ENCODE measurements at places on chromosomes 4 and X.

DNA sequence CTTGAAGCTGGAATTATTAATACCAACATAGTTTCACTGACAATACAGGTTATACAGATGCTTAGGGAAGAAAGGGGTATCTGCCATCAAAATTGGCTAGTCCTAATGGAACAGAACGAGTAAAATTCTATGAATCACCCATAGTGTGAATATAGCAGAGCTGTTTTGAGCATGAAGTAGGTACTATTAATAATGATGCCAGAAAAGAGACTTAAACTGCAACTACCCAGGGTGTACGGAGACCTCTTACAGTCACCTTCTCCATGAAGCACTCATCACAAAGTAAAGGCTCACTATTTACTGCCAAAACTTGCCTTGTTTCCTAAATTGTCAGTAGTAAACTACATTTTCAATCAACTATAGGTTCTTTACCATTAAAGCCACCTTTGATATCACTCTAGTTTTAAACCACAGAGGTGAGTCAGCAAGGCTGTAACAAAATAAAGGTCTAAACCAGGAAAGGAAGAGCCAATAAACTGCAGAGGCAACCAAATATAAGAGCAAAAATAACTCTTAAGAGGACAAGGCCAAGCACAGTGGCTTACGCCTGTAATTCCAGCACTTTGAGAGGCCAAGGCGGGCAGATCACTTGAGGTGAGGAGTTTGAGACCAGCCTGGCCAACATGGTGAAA lies 114.4 kb downstream of the FRYL start:
- no peak for DNase-seq

GRCh38 chrX:25295466-25295865 lies 279.7 kb upstream of the ARX start:
- DNase-seq: no peak

- no peak for DNase-seq
These were observed 242.7 kb upstream of the WDFY3 start for GRCh38 chr4:85209161-85209560.

- no peak for DNase-seq
These were observed 83.1 kb upstream of the GYPA start for GRCh38 chr4:144223661-144224060.

- DNase-seq: no peak
These were observed 30.7 kb upstream of the SPON2 start for GRCh38 chr4:1203026-1203616.

DNA sequence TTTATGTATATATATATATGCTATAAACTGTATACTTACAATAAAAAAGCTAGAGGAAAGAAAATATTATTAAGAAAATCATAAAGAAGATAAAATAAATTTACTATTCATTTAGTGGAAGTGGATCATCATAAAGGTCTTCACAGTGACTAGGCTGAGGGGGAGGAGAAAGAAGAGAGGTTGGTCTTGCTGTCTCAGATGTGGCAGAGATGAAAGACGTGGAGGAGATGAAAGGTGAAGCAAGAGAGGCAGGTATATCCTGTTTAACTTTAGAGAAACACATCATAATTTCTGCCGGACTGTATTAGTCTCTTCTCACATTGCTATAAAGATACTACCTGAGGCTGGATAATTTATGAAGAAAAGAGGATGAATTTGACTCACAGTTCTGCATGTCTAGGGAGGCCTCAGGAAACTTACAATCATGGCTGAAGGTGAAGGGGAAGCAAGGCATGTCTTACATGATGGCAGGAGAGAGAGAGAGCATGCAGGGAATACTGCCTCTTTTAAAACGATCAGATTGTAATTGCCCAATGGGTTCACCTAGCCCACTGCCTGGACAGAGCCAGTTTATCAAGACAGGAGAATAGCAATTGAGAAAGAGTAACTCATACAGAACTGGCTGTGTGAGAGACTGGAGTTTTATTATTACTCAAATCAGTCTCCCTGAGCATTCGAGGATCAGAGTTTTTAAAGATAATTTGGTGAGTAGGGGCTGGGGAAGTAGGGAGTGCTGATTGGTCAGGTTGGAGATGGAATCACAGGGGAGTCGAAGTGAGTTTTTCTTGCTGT lies 22.1 kb upstream of the RRAGB start:
- DNase-seq: no peak

- no peak for DNase-seq
These were observed 52.4 kb upstream of the GUCY1A1 start for GRCh38 chr4:155614111-155614762.

DNA sequence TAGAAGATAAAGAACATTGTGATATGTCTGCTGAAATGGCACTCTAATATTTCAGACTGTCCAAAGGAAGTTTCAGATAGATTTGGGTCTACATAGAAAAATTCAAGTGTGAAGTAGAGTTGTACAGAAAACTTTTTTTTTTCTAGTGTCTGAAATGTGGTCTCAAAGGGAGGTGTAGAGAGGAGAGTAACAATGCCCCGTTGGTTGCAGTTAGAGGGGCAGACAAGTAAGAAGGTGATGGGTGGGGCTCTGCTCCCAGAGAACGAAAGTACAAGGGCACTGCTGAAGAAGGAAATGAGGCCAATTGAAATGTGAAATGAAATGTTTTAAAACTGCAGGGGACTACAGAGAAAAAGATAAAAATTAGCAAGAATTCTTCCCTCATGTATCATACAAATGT lies 177.8 kb downstream of the BANK1 start:
- no peak for DNase-seq

DNA sequence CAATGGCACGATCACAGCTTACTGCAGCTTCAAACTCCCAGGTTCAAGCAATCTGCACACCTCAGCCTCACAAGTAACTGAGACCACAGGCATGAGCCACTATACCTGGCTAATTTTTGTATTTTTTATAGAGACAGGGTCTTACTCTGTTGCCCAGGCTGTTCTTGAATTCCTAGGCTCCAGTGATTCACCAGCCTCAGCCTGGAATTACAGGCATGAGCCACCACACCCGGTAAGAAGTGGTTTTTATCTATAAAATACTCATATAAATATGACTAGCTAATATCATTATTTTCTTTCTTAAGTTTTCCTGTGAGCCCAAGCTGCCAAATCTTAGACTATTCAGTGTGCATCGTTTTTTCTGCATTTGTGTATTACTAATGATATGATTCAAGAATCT lies 4.4 kb downstream of the SCFD2 start:
- no peak for DNase-seq

DNA sequence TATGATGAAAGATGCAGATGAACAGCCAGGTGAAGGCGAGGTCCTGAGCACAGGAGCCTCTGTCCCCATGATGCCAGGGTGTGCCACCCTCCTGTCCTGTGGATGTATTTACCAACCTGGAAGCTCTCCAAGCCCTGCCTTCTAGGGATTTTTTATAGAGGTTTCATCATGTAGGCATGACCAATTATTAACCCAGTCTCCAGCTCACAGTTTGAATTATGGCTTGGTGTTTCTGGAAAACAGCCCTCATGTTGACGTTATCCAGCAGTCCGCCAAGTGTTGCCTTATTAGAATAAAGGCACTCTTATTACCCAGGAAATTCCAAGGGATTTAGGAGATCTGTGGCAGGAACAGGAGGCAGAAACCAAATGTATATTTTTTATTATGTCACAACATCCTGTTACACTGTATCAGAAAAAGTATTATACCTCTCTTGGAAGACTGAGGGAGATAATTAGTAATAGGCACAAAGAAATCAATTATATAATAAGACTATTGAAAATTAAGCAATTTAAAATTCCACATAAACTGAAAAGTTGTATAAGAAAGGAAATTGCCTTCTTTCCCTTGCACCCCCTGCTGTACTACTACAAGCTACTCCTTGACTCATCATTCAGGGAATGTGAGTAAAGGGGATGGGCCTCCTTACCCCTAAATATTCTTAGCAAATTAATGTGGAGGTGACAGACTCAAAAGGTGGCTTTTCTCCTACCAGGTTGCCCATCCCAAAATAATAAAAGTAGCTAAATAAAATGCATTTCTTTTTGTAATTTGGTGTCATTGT lies 129.6 kb downstream of the ZNF330 start:
- DNase-seq: no peak

GRCh38 chr4:176584031-176584606 lies 208.6 kb downstream of the VEGFC start:
- no peak for DNase-seq

DNA sequence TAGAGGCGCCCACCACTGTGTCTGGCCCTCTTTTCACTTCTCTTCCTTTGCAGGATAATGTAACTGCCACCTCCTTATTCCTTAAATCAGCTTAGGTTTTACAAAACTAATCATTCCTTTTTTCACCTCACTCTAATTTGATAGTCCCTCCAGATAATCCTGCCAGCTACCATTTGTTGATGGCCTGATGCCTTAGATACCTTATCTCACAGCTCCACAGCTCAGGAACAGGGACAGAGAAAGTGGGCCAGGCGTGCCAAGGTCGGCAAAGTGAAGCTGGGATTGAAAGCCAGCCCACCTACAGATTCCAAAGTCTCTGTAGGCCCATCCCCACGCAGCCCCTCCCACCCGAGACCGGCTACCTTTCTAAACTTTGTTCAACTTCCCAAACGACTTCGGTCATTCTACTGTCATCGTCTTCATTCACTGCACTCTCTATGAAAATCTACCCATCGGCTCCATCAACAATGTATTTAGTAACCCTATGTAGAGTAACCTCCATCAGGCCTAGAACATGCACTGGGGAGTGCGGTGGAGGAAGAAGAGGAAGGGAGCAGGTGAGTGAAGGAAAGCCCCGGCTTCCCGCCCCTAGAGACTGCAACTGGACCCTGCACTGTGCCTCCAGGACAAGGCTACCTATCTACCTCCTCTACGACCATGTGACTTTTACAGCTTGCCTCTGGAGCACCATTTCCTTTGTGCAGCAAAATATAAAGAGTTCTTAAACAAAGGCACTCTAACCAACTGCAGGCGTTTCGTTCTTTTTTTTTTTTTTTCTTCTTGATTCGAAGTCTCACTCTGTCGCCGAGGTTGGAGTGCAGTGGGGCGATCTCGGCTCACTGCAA lies 1.5 kb downstream of the CASP6 start:
- no peak for DNase-seq

GRCh38 chr4:87038837-87039615 lies 104.2 kb downstream of the AFF1 start:
- DNase-seq: no peak

DNA sequence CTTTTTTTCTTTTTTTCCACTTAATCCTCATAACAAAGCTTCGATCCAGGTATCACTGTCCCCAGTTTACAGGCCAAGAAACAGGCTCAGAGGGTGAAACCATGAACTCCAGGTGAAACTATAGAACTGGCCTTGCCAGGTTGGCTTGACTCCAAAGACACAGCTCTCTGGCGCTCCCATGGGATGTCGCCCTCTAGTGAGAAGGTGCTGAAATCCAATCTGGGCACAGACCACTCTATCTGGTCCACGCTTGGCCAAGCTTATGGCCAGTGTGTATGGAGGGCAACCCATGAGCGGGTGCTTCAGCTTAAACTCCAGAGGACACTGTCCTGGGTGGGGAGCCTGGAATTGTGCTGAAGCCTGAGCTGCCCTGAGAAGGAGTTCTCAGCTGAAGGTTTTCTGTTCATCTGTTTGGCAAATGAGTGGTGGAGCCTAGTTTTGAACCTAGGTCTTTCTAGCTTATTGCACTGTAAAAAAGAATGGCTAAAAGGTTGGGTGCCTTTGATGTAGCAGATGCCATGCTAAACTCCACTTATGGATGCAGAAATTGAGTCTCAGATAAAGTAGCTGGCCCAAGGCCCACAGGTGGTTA lies 70.5 kb downstream of the SEL1L3 start:
- DNase-seq: no peak

DNA sequence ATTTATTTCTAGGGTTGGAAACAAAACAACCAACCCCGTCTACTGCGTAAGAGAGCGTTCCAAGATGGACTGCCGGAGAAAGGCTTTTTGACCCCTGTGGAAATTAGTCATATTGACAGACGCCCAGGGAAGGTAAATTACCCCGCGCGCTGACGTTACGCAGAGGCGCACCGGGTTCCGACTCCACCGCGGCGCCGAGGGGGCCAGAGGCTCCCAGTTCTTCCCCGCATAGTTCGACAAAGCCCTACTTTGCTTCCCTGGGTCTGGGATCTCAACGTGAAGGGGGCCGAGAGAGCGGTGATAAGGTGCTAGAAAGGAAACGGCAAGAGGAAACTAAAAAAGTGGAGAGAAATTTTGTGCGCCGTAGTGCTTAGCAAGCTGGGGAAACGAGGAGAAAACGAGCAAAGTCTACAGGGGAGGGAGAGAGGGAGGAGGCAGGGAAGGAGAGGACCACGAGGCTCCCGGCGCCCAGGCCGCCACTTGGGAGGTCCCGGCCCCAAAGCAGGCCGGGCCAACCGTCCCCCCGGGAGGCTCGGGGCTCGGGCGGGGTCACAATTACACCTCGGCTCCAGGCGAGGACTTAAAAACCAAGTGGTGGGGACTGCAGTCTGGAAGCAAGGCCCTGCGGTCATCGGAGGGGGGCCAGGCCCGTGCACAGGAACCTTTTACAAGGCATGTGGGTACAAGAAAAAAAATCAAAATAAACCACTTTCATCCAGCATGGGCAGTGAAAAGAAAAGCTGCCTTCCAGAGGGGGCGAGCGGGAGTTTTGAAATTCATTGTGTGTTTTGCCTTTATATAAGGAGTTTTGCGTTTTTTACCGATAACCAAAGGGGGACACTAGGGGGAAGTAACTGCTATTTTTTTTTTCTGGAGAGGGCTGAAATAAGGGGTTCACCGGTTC lies 13.2 kb downstream of the HAND2 start:
- DNase-seq: no peak

- DNase-seq: no peak
These were observed 7.5 kb upstream of the FAM184B start for GRCh38 chr4:17788956-17789355.

GRCh38 chr4:62896721-62897120 lies 1512.5 kb downstream of the TECRL start:
- no peak for DNase-seq

DNA sequence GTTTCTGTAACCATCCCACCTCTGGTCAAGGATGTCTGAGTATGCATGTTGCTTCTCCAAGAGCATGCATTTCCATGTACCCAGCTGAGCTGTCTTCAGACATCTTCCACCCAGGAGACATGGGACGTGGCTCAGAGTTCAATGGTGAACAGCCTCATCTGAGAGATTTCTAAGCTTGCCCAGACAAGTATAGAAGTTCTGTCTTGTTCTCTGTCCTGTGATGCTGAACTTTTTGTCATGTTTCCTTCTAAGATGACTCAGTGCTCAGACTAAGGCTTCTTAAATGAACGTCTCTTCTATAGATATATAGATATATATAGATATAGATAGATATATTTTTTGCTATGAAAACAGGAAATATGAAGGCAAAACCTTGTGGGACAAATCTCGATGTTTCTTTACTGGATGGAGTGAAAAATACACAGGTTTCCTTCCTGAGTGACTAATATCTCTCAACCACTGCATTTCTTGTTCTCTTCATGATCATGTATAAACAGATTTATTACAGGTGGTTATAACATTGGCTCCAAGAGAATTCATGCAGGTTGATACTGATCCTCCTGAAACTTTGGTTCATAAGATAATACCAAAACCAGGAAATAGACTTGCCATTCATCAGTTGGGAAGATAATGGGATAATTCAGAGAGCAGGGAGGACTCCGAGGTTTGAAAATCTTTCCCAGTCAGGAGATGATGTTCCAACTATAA lies 168.2 kb downstream of the ZNF518B start:
- no peak for DNase-seq

- no peak for DNase-seq
These were observed 34.2 kb downstream of the PLAC1 start for GRCh38 chrX:134624046-134624430.
